ENCODE measurements at places on chromosomes 16 and 17. TPM values are rescaled to one million over a fixed set of nuclear protein-coding genes. Genes with fewer than 3 reads are reported as not detected.
A peak's percentile ranks its signal among the peaks of the same experiment; 100 is the strongest.

DNA sequence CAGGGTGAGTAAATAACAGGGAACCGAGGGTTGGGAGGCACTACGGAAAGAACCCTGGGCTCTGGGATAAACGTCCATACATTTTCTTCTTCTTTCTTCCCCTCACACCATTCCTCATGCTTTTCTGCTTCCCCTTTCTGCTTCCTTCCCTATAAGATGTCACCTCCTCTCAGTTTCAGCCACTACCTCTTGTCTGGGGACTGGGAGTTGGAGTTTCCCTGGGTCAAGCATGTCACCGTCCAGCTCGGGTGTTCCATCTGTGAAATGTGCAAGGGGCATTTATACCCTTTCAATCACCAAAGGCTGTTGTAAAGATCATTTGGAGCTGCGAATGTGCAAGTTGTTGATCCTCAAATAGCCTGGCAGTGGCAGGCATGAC lies 17.5 kb upstream of the CCL22 start:
- no peak overlapping the region for H3K4me3 ChIP-seq
- no peak overlapping the region for H3K27ac ChIP-seq
- no peaks in the 10 kb centered on the region for H3K4me1 ChIP-seq

DNA sequence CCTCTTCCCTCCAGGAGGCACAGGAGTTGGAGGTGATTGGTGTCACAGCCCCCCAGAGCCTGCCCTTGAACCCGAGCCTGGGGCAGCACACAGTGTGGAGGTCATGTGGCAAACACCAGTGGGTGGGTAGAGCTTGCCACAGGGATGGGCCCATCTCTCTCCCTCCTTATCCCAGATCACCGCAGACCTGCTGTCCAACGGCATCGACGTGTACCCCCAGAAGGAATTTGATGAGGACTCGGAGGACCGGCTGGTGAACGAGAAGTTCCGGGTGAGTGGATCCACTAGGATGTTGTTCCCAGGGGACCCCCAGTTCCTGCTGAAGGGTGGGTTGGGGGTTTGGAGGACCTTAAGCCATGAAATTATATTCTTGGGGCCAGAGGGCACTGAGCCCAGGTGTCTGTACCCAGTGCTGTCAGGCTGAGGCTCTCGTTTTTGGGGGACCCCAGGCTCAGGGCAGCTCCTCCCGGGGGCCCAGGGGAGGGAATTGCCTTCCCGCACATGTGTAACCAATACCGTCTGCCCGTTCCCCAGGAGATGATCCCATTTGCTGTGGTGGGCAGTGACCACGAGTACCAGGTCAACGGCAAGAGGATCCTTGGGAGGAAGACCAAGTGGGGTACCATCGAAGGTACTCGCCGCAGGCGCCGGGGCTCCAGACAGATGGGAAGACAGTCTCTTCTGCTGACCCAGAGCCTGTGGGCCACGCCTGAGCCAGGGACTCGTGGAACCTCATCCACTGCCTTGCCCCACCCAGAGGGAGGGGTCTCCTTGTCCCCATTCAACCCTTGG lies 351.9 kb downstream of the SEC14L1 start:
- DNase-seq, result peak; percentile 71
- H3K27ac ChIP-seq, result no peak overlapping the region
- H3K36me3 ChIP-seq, result no peaks in the 10 kb centered on the region
- no peak overlapping the region for H3K4me3 ChIP-seq

DNA sequence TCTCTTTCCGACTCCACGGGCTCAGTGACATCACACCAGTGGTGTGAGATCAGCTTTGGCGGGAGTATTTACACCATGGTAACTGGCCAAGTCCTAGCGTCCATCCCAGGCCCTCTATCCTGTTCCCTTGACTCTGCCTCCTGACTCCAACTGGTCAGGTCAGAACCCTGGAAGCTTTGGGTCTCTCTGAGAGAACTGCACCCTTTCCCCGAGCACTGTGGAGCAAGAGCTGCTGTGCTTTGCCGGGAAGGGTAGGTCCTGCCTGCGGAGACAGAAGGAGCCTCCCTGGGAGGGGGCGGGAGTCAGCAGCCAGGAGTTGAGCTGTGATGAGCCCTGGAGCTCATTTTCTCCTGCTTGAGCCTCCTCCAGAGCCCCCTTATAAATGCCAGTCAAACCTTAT lies 212.1 kb upstream of the TNRC6C start:
- no peaks in the 10 kb centered on the region for H3K4me1 ChIP-seq
- no peak overlapping the region for H3K4me3 ChIP-seq

DNA sequence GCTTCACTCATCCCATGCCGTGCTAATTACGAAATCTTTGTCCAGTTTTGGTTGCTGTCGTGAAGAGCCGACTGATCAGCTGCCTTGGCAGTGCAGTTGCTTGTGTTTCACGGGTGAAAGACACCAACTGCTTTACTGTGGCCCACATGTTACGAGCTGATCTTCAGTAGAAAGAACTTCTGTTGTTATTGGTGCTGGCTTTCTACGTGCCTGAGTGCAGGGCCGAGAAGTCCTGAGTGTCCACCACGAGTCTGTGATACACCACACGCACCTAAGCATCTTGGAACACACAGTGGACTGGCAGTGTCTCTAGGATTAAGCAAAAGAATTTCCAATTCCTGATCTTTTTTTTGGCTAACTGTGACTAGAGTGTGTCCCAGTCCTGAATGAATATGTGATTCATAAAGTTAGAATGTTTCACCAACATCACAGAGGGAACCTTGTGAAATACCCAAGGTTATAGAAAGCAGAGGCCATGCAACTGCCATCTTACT lies 70.4 kb upstream of the CLEC18A start:
- H3K27me3 ChIP-seq, result no peaks in the 10 kb centered on the region
- no peak for DNase-seq
- peaks cover 3% of the 10 kb centered on the region for H3K36me3 ChIP-seq
- no peak overlapping the region for H3K4me3 ChIP-seq
- no peak overlapping the region for H3K27ac ChIP-seq

DNA sequence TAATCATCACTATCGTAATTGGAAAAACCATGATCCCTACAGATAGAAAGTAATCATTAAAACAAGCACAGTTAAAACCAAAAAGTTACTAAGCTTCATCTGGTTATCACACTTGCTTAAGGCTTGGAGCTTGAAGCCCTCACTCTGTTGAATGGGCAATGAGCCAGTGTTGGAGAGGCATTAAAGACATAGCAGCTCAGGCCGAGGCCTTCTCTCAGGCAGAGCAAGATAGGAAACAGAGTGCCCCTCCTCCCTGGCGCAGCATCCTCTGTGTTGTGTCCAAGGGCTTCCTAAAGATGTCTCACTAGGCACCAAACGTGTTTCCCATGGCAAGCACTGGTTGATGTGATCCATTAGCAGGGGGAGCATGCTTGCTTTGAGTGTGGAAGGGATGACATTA lies 34.9 kb upstream of the LGALS9 start:
- no peak overlapping the region for H3K27ac ChIP-seq
- no peaks in the 10 kb centered on the region for H3K36me3 ChIP-seq
- H3K4me1 ChIP-seq, result no peaks in the 10 kb centered on the region
- no peak overlapping the region for H3K4me3 ChIP-seq

DNA sequence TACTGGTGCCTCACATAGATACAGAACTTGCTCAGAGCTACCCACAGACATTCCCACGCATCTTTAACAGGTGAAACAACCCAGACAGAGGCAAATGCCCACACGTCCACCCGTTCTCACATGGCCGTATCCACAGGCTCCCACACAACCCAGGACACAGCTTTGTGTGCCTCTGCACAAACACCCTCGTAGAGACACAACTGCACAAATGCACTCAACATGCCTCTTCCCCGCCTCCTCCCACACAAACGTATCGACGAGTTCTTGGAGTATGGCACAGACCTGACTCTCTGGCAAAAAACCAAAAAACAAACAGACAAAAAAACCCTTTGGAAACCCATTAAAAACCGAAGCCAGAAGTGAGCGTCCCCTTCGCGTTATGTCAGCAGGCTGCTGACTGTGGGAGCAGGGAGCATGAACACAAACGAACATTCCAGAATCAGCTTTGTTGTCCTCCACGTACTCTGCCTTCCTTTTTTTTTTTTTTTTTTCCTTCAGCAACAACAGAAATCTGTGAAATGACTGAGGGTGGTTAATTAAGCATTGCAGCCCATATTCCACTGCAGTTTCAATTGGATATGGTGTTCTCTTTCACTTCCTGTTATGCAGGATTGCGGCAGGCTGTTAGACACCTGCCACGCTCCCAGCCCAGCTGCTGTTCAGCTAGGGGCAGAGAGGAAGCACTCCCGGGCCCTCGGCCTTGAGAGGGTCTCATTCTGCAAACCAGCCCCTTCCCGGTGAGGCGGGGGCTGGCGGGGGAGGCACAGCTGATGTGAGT lies 313.7 kb downstream of the MAF start:
- H3K36me3 ChIP-seq, result no peaks in the 10 kb centered on the region
- peak; percentile 72 for DNase-seq
- H3K4me1 ChIP-seq, result peaks cover 7% of the 10 kb centered on the region
- no peak overlapping the region for H3K27ac ChIP-seq

DNA sequence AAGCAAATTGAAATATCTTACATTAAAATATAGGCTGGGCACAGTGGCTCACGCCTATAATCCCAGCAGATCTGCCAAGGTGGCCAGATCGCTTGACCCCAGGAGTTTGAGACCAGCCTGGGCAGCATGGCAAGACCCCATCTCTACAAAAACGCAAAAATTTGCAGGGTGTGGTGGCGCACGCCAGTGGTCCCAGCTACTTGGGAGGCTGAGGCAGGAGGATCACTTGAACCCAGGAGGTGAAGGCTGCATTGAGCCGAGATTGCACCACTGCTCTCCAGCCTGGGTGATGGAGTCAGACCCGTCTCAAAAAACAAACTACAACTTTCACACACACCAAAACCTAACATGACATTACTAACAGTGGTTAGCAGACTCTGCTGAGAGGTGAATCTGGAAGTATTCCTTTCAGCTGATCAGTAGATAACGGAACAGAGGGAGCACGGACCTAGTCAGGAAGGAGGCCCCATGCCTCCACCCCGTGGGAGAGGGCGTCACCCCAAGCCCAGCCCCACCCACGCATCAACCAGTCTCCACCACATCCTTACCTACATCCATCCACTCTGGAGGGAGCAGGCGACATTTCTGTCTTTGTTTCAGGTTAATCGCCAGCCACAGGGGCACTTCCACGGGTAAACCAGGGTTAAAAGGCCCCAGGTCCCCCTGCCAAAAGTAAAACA lies 1.7 kb downstream of the GINS2 start:
- H3K4me1 ChIP-seq, result no peaks in the 10 kb centered on the region
- H3K27ac ChIP-seq, result no peak overlapping the region
- DNase-seq, result no peak
- no peak overlapping the region for H3K4me3 ChIP-seq
- H3K27me3 ChIP-seq, result no peaks in the 10 kb centered on the region

- peak; percentile 24 for DNase-seq
- H3K36me3 ChIP-seq, result no peaks in the 10 kb centered on the region
- H3K27ac ChIP-seq, result no peak overlapping the region
- H3K27me3 ChIP-seq, result no peaks in the 10 kb centered on the region
Measured at GRCh38 chr17:48011405-48012150, 26.0 kb downstream of the COPZ2 start.

- H3K27ac ChIP-seq, result no peak overlapping the region
- H3K36me3 ChIP-seq, result no peaks in the 10 kb centered on the region
- no peaks in the 10 kb centered on the region for H3K4me1 ChIP-seq
- H3K4me3 ChIP-seq, result no peak overlapping the region
Measured at GRCh38 chr16:27843800-27844199, 219.7 kb downstream of the GSG1L start.

DNA sequence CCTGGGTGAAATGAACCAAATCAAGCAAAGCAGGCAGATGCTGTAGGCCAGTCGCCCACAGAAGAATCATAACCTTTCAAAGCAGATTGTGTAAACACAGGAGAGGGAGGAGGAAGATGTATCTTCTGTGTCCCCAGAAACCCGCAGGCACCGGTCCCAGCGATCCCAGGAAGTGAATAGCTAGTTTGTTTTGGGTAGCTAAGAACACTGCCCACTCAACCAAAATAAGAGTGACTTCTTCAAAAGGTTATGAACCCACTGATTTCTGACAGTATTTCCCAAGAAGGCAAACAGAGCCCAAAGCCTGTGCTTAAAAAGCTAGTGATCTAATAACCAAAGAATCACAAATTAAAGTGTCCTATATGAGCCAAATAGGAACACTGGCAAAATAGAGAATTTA lies 67.8 kb downstream of the GRIN2A start:
- no peaks in the 10 kb centered on the region for H3K27me3 ChIP-seq
- no peaks in the 10 kb centered on the region for H3K36me3 ChIP-seq
- H3K4me1 ChIP-seq, result no peaks in the 10 kb centered on the region
- H3K27ac ChIP-seq, result no peak overlapping the region
- DNase-seq, result no peak

GRCh38 chr16:51508490-51509212 lies 357.6 kb upstream of the SALL1 start:
- no peaks in the 10 kb centered on the region for H3K36me3 ChIP-seq
- H3K4me1 ChIP-seq, result no peaks in the 10 kb centered on the region
- no peak overlapping the region for H3K27ac ChIP-seq
- H3K27me3 ChIP-seq, result no peaks in the 10 kb centered on the region
- H3K4me3 ChIP-seq, result no peak overlapping the region

The LPO gene
- total RNA-seq, result not detected
